NCI-H1930 (cell line): ENCODE measurements at places on chromosomes 3 and 15.

DNA sequence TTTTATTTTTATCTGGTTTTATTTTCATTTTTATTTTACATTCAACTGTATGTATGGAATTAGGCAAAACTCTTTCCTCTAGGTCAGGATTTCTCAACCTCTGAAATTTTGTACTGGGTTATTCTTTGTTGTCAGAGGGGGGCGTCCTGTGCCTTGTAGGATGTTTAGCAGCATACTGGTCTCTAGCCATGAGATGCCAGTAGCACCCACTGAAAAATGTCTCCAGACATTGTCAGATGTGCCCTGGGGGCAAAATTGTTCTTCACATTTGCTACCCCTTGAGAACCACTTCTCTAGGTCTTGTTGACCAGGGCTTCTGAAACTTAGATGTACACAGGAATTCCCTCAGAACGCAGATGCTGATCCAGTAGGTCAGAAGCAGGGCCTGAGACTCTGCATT is 5.4 kb downstream of the CHRNA5 start:
- no peak for DNase-seq

GRCh38 chr3:172869368-172869771 is 118.8 kb downstream of the ECT2 start:
- no peak for DNase-seq

GRCh38 chr15:74995182-74995778 is at the start of gene SCAMP5:
TSS of gene SCAMP5 (plus strand) at chr15:74995563. CDS start at chr15:75011840, 16,277 bp downstream.
- DNase-seq, result peak; percentile 83

DNA sequence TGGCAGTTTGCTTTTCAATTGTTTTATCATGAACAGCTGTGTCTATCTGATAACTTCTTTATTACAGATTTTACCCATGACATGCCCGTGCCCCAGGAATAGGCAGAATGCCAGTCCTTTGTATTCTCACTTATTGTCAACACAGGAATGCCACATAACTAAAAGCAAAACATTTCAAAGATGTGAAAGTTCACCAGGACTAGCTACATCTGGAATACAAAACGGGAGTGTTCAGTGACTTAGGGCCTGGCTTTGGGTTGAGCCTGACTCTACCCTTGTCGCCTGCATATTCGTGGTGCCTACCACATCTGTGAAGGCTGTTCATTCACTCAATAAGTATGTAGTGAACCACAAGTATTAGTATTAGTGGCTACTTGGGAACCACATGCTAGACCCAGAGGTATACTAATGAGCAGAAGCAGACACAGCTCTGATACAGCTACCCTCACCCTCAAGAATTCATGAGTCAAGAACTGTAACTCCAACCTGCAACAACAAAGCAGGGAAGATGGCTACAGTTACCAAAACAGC is 2.9 kb downstream of the TNFSF10 start:
- DNase-seq, result no peak

- DNase-seq, result no peak
These were observed 226.0 kb upstream of the P2RY1 start for GRCh38 chr3:152608696-152609594.

DNA sequence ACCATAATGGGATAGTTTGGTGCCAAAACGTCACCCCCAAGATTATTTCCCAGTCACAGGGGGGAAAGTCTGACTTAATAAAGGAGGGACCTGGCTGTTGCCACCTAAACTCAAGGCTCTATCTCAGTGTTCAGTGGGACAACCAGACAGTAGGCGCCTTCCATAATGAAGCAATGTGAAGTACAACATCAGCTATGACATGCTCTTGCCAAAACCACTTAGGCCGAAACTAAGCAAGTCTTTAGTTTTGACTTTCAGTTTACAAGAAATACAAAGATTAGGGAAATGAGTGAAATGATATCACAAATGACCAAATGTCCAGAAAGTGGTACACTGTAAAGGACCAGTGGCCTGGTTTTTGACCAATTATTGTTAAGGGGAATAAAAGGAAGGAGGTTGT is 32.9 kb downstream of the SOX14 start:
- no peak for DNase-seq

- DNase-seq, result no peak
These were observed 64.0 kb downstream of the SHQ1 start for GRCh38 chr3:72784226-72784625.

- no peak for DNase-seq
These were observed 13.7 kb downstream of the TKT start for GRCh38 chr3:53242155-53242554.

DNA sequence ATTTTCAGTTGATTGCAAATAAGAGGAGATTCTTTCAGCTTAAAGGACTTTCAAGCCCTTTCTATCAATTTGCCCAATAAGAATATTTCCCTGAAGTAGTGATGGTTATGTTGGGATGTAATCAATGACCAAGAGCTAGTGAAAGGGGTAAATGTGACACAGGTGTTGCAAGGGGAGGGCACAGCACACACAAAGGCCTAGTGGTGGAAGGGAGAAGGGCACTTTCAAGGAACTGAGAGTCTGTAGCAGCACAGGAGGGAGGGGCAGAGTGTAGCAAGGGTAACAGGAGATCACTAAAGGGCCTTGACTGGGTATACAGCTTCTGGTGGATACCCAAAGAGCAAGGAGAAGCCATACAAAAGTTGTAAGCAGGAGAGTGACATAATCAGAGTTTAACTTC is 217.8 kb upstream of the ARHGEF26 start:
- no peak for DNase-seq

DNA sequence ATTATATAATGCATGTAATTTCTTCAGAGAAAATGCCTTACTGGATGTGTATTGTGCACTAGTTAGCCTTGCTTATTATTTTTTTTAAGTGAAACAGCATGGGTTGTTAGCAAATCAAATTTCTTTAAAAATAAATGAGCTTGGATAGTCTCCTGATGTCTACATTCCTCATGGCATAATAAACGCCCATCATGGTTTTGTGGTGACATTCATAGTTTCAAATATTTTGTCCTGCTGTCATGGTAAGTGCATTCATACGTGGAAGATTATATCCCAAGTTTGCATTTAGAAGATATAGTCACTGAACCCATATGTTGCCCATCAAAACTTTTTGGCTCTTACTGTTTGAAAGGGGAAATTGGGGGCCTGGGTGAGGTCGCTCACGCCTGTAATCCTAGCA is 130.7 kb downstream of the ALCAM start:
- DNase-seq, result no peak

GRCh38 chr15:97126553-97127233 is 796.2 kb downstream of the NR2F2 start:
- DNase-seq, result no peak

DNA sequence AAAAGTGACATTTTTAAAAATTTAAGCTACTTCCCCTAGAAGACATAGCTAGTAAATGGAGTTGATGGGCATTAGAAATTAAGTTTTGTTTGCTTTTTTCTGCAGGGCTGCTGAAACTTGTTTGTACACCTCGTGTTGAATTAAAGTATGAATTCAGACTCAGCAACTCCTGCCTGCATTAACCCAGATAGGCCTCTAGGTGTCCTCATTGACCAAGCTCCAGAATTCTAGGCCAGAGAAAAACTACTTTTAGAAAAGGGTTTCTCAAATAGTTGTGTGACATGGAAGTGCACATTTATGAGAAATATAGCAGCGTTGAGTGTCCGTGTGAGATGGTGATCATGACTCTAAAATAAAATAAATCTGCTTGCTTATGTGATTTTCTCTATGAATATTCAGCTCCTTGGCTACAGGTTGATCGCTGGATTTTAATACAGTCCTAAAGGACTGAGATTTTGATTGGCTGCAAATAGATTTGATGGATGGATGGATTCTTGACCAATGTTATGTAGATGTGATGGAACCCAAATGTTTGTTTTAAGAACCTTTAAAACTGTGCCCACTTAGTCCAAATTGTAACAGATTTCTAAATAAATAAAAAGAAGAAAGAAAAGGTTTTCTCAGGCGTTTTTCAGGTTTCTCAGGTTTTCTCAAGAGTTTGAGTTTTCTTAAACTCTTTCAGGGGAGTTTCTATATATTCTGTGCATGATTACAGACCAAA is 39.4 kb upstream of the LMOD3 start:
- no peak for DNase-seq

- DNase-seq, result no peak
These were observed 113.4 kb downstream of the ETFA start for GRCh38 chr15:76197703-76198455.

DNA sequence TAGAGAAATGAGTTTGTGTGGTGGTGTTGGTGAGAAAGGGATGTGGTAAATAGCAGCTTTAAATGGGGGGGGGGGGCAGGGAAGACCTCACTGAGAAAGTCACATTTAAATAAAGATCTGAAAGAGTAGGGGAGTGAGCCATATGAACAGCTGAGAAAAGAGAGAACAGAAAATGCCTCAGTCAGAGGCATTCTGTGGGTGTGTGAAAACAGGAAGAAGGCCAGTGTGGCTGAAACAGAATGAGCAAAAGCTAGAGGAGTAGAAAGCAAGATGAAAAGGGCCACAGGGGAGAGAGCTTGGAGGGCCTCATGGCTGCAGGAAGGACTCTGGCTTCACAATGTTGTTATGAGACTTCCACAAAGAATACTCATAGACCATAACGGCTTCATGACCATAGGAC is 783.3 kb downstream of the ZPLD1 start:
- no peak for DNase-seq

DNA sequence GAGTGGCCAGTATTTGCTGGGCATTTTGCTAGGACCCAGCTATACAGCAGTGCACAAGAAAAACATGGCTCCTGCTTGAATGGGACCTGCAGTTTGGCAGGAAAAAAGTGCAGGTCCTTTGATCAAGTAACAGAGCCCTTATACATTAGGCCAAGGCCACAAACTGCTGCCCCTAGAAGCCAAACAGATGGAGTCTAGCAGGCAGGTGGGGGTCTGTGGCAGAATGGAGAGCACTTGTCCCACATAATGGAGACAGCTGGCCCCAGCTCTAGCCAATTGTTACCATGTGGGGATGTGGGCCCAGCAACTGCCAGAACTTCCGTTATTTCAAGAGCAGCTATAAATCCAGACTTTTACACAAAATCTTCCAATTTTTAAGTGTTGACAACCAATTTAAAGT is 79.3 kb downstream of the SHQ1 start:
- DNase-seq, result no peak

GRCh38 chr3:155607761-155608160 is 137.1 kb downstream of the PLCH1 start:
- DNase-seq, result no peak

- no peak for DNase-seq
These were observed 19.1 kb downstream of the TYRO3 start for GRCh38 chr15:41577863-41578735.

GRCh38 chr15:64699751-64700388 is 75.5 kb downstream of the RBPMS2 start:
- no peak for DNase-seq

GRCh38 chr3:178537122-178537705 is 978 bp downstream of the KCNMB2 start:
- no peak for DNase-seq

- peak; percentile 38 for DNase-seq
These were observed 16.0 kb upstream of the EID1 start for GRCh38 chr15:48861813-48862431.

- no peak for DNase-seq
These were observed 386.5 kb downstream of the SHQ1 start for GRCh38 chr3:72461787-72462186.

DNA sequence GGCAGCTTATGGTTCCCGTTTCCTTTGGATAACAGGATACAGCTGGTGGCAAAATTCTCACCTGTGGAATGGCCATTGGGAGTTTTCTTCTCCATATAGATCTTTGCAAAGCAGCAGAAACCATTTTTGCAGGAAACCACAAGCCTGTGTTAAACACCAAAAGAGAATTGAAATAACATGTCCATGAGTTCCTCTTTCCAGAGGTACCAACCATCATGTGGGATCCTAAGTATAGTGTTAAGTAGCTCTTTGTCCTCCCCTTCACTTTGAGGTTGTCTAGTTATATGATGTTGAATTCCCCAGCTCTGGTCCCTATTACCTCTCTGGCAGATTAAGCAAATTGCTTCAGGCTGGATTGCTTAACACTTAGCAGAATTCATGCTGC is 94.9 kb downstream of the AKAP13 start:
- no peak for DNase-seq

DNA sequence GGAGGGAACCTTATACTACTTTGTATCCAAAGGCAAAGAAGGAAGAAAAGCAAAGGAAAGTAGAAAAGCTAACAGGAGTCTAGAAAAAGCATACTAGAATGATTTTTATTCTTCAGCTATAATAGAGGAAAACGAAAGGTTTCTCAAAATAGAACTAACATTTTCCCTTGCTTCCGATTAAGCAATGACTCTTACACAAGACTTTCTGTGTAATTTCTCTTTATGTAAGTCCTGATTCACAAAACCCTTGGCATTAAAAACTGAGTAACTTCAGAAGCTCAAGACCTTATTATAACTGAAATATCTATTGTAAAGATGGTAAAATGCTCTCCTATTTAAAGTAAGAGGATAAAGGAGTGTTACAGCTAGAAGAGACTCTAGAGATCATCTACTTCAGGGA is 97.4 kb downstream of the DTWD1 start:
- DNase-seq, result no peak

GRCh38 chr3:17027318-17027717 is 142.6 kb downstream of the PLCL2 start:
- no peak for DNase-seq

DNA sequence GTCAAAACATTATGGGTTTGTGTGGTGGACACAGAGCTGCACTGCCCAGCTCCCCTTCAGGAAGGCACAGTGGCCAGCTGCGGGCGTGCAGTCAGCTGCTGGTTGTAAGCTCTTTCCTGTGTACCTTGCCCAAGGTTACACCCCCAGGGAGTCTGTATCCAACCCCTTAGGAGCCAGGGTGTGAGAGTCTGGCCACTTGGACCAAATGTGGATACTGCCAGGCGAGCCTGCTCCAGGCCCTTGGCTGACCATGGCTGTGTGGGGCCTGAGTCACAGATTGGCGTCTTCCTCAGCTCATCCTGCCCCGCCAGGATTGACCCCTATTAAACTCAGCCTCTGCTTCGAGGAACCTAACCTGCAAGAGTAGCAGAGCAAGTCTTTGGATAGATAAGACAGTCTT is 56.9 kb downstream of the ABHD5 start:
- DNase-seq, result no peak

DNA sequence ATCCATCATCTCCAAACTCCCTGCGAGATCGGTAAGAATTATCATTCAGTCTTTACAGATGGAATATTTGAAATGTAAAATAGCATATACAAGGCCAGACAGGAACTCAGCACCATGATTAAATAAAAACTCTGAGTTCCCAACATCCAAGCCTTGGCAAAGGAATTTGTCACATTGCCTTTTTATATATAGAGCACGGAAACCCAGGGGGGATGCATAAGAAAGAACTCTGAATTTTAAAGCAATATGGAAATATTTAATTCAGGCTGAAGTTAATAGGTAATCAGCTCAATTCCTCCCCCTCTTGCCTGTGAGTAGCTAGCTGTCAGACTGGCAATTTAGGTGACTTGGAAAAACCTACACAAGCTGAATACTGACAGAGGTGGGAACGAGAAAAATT is 217.9 kb upstream of the KCNMB2 start:
- no peak for DNase-seq

GRCh38 chr3:195168009-195168762 is 102.8 kb downstream of the XXYLT1 start:
- DNase-seq, result no peak
